Hematopoietic multipotent progenitor cell treated with erythropoietin and hydrocortisone succinate and interleukin-3 and kit ligand, for 8 days (in vitro differentiated cells): ENCODE measurements at places on chromosomes 13 and 19.
A peak's percentile ranks its signal among the peaks of the same experiment; 100 is the strongest.

- DNase-seq, result peak; percentile 67
These were observed 10.4 kb upstream of the ZSWIM4 start for GRCh38 chr19:13784731-13785452.

- DNase-seq, result no peak
These were observed 62.1 kb downstream of the GGACT start for GRCh38 chr13:100526318-100527000.

DNA sequence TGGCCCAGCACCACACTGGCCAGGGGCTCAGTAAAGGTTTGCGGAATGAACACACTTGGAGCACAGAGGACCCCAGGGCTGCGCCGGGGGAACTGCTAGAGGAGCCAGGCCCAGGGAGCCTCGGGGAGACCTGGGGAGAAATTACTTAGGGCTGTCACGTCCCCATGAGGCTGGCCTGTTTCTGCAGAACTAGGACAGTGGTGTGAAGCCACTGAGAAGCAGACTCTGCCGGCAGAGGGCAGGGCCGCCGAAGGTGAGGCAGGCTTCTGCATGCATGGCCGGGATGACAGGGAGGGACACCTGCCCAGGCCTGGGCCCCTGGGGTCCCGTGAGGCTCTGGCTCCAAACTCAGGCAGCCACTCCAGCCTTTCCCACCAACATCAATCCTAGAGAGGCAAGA is 26.4 kb downstream of the ELAVL1 start:
- DNase-seq, result no peak

- DNase-seq, result no peak
These were observed 19.1 kb upstream of the AKAP8 start for GRCh38 chr19:15398501-15399233.
